ENCODE measurements at places on chromosomes 7 and 10.

- DNase-seq = no peak
Measured at GRCh38 chr7:30201161-30201666, 66.4 kb downstream of the MTURN start.

GRCh38 chr10:59434463-59435321 lies 72.3 kb upstream of the FAM13C start:
- DNase-seq = no peak

DNA sequence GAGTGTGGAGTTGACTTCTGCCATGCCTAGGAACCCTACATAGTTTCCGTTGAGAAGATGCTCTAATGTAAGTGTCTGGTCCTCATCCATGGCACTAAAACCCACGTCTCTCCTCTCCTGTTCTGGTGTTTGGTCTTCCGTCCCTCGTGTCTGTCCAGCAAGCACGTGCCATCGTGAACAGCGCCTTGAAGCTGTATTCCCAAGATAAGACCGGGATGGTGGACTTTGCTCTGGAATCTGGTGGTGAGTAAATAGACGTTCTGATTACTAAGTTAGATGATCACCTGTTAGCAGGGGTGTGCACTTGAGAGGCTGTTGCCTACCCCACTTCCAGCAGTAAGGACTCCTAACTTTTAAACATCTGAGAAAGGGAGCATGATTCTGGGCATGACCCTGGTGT lies 15.1 kb upstream of the GET4 start:
- no peak for DNase-seq

- DNase-seq = no peak
Measured at GRCh38 chr7:70812511-70812910, 319.4 kb upstream of the GALNT17 start.

Measured in neuronal stem cell (in vitro differentiated cells).